Liver (tissue), 10 donors: ENCODE measurements at places on chromosomes 13 and 19.
A peak's percentile ranks its signal among the peaks of the same experiment; 100 is the strongest.

- no peaks in the 10 kb centered on the region for H3K27me3 ChIP-seq
- H3K27ac ChIP-seq, result no peak overlapping the region
- no peak overlapping the region for H3K4me3 ChIP-seq
- H3K36me3 ChIP-seq, result no peaks in the 10 kb centered on the region
- H3K4me1 ChIP-seq, result peaks cover 3% of the 10 kb centered on the region
- no peak for DNase-seq
Measured at GRCh38 chr13:21620861-21621260, 16.9 kb upstream of the MICU2 start.

GRCh38 chr19:13004273-13004672, 9.0 kb downstream of the NFIX start:
- H3K4me3 ChIP-seq, result no peak overlapping the region
- peaks cover 50% of the 10 kb centered on the region for H3K4me1 ChIP-seq
- H3K27me3 ChIP-seq, result no peaks in the 10 kb centered on the region
- DNase-seq, result no peak
- no peaks in the 10 kb centered on the region for H3K36me3 ChIP-seq
- no peak overlapping the region for H3K27ac ChIP-seq

- no peaks in the 10 kb centered on the region for H3K36me3 ChIP-seq
- H3K27me3 ChIP-seq, result no peaks in the 10 kb centered on the region
- no peaks in the 10 kb centered on the region for H3K4me1 ChIP-seq
- no peak overlapping the region for H3K4me3 ChIP-seq
Measured at GRCh38 chr19:50239921-50240590, 36.6 kb downstream of the MYH14 start.

- H3K4me1 ChIP-seq, result peaks cover 7% of the 10 kb centered on the region
- peak overlapping the region; percentile 39 for H3K4me3 ChIP-seq
- H3K27ac ChIP-seq, result no peak overlapping the region
- H3K27me3 ChIP-seq, result no peaks in the 10 kb centered on the region
- no peak for DNase-seq
Measured at GRCh38 chr19:45340899-45341453, 426 bp downstream of the KLC3 start.

DNA sequence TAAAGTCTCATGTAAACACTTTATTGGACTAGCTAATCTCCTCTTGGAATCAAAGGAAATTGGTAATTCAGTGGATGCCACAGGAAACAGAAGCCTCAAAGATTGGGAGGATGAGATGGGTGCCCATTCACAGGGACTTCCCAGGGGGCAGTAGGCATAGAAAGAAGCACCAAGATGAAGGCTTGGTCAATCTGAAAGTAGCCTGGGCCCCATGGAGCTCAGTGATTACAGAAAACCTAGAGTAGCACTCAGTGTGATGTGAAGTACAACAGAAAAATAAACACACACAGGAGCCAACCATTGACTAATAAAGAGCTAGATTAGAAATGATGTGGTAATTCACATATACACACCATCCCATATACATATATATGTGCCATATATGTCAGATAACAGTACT, 560.6 kb downstream of the TBC1D4 start:
- H3K4me3 ChIP-seq, result no peak overlapping the region
- no peaks in the 10 kb centered on the region for H3K4me1 ChIP-seq
- H3K36me3 ChIP-seq, result no peaks in the 10 kb centered on the region
- H3K27me3 ChIP-seq, result no peaks in the 10 kb centered on the region
- no peak for DNase-seq

- no peak for DNase-seq
- H3K27me3 ChIP-seq, result no peaks in the 10 kb centered on the region
- no peak overlapping the region for H3K27ac ChIP-seq
- H3K36me3 ChIP-seq, result no peaks in the 10 kb centered on the region
Measured at GRCh38 chr19:14343286-14343685, 38.0 kb upstream of the ADGRE5 start.

GRCh38 chr19:18419699-18420460, 682 bp downstream of the SSBP4 start:
- peaks cover 3% of the 10 kb centered on the region for H3K4me1 ChIP-seq
- H3K27ac ChIP-seq, result peak overlapping the region; percentile 32
- H3K36me3 ChIP-seq, result no peaks in the 10 kb centered on the region
- peak; percentile 59 for DNase-seq
- H3K27me3 ChIP-seq, result no peaks in the 10 kb centered on the region

GRCh38 chr19:5563008-5563431, 4.7 kb downstream of the TINCR start:
- H3K4me1 ChIP-seq, result no peaks in the 10 kb centered on the region
- no peaks in the 10 kb centered on the region for H3K27me3 ChIP-seq
- no peak for DNase-seq
- H3K27ac ChIP-seq, result no peak overlapping the region

DNA sequence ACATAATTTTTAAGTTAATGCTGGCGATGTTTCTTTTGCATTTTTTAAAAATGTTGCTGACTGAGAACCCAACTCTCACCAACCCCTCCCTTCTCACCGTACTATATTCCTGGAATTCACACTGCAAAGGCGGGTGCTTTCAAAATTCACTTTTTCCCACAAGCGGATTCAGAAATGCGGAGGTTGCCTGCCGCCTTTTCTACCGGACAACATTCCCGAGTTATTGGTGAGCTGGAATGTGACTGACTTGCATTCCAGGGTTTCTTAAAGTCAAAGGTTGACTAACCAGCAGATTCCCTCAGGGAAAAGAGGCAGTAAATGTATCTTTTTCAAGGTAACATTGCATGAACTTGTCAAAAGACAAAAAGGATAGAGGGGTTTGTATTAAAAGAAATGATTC, 113.3 kb downstream of the RAB20 start:
- DNase-seq, result no peak
- no peaks in the 10 kb centered on the region for H3K36me3 ChIP-seq
- no peak overlapping the region for H3K4me3 ChIP-seq
- no peaks in the 10 kb centered on the region for H3K27me3 ChIP-seq
- H3K4me1 ChIP-seq, result no peaks in the 10 kb centered on the region
